ENCODE measurements at places on chromosomes 7 and 10.

DNA sequence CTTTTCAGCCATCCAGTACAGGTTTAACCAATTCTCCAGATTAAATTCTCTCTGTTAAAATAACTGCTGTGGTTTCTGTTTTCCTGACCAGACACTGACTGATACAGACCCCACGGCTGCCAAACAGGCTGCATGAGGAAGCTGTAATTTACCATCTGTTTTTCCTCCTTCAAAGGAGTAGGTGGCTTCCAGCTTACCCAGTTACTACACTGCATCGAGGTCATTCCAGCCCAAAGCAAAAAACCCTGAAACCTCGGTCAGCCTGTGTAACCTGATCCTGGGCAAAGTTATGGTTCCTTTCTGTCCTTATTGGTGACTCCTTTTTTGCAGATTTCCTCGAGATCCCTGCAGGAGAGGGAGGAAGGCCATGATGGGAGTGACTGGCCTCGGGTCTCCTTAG is 27.9 kb upstream of the LOXL4 start:
- DNase-seq: no peak

DNA sequence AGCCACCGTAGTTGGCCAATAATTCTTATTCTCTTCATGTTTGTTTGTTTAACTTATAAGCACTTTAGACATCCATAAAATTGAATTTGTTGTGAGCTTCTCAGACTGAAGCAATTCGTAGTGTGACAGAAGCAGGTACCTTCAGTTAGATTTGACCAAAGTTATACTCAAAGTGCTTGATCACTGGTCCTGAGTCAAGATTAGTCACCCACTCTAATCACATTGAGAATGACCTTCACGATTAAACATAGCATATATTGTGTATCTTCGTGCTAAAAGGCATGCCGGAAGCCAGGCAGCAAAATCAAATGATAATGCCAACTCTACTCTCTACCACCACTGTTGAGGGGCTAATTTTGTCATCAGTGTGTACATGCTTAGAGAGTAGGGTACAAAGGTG is 763.7 kb upstream of the MBL2 start:
- no peak for DNase-seq

- DNase-seq: no peak
These were observed 111.0 kb downstream of the CDK6 start for GRCh38 chr7:92725161-92725925.

- no peak for DNase-seq
These were observed 164.3 kb upstream of the SVIL start for GRCh38 chr10:29798921-29799690.

DNA sequence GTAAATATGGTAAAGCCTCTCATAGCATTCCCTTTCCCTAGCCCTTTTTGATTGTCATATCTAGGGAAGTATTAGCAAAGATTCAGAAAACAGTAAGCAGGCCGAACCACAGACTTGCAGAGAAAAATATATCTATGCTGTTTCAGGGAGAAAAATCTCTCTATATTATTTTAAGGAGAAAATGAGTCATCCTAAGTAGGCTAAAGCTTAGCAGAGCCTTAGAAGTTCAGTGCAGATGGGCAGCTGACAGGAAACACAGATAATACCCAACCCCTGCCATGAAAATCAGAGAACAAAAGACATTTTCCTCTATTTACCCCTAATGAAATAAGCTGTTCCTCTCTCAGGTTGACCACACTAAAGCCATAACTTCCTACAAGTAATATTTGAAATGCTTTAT is 16.5 kb downstream of the C1QL3 start:
- DNase-seq: no peak

GRCh38 chr7:26151650-26151952 is 397 bp upstream of the NFE2L3 start:
- DNase-seq: no peak

GRCh38 chr10:124321433-124322089 is 97.2 kb downstream of the OAT start:
- no peak for DNase-seq

- no peak for DNase-seq
These were observed 139.4 kb downstream of the CCDC71L start for GRCh38 chr7:106521541-106521940.

Measured in activated T-helper 1 cell treated with anti-CD3 and anti-CD28 coated beads, Interleukin-12 subunit alpha, Interleukin-12 subunit beta, Interleukin-2, Interleukin-4 antibody, amounts not matched to agents 30 ng/mL and 10 ng/mL and 1 ng/mL, durations not matched to agents 14 hours and 24 hours and 36 hours (primary cell).